ENCODE measurements at places on chromosomes 13 and 19.

DNA sequence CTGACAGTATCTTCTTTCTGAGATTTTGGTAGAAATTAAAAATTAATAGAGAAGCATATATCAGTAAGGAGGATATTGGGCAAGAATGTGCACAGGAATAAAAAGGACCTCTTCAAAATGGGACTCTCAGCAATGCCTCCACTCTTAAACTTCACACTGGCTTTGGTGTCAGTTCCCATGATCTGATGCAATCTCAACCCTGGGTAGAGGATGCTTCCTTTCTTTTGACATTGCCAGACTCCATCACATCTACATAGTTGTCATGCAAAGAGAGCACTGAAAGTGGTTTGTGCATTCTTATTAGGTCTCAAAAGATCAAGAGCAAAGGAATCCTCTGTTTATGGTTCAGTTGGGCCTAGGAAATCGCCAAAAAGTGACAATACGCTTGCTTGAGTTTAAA is 26.3 kb downstream of the STARD13 start:
- no peak for DNase-seq

DNA sequence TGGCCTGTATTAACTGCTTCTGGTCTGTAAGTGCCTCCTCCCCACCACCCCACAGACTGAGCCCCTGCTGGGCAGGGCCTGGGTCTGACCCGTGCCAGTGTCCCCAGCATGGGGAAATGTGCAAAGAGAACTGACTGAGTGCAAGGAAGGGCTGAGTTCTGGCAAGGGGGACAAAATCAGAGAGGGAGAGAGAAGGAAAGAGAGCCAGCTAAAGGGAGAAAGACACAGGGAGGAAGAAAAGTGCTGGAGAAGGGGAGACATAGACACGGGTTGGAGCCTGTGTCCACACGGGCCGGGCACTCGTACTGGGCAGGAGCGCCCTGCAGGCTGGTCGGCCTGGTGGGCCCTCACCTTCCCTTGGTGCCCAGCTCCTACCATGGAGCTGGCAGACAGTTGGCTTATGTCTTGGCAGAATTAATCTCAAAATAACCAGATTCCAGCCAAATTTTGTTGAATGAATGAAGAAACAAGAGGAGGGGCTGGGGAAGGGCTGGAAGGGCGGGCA is 1.2 kb downstream of the NKG7 start:
- no peak for DNase-seq

DNA sequence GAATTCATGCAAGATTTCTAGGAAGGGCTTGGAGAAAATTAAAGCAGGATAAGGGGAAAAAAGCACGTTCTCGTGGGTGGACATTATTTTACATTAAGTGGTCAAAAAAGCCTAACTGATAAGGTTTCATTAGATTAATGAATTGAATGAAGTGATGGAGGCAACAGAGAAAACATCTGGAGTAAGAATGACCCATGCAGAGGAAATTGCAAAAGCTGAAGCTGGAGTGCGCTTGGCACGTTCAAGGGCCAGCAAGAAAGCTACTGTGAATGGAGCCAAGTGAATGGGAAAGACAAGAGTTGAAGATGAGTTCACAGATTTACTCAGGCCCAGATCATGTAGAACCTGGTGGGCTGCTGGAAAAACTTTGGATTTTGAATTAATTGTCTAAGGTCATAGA is 777.9 kb downstream of the DACH1 start:
- DNase-seq: no peak

DNA sequence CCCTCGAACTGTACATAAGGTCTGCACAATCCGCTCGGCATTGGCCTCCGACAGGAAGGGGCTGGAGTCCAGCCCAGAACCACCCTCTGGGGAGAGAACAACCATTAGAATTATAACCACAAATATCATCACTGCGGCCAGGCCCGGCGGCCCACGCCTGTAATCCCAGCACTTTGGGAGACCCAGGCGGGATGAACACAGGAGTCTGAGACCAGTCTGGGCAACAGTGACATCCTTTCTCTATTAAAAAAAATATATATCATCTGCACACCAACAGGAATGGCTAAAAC is 11.4 kb downstream of the COQ8B start:
- no peak for DNase-seq

DNA sequence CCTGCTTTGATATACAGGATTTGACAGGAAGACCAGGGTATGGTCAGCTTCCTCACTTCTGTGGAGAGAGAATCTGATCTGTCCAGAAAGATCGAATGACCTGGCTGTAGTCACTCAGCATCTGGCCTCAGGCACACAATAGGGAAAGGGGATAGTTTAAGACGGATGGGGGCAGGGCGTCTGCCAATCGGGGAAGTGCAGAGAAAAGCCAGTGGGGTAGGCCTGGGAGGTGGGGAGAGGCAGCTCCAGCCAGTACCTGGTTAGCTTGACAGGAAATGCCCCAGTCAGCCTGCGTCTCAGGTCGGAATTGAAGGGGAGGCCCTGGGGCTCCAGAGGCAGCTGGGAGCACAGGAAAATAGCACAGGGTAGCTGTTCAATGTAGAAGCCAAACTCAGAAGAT is 12.4 kb downstream of the ZNF444 start:
- DNase-seq: peak; percentile 32

Data from dermis microvascular lymphatic vessel endothelial cell (primary cell).